GM13976 (cell line): ENCODE measurements at places on chromosomes 1 and 21.

DNA sequence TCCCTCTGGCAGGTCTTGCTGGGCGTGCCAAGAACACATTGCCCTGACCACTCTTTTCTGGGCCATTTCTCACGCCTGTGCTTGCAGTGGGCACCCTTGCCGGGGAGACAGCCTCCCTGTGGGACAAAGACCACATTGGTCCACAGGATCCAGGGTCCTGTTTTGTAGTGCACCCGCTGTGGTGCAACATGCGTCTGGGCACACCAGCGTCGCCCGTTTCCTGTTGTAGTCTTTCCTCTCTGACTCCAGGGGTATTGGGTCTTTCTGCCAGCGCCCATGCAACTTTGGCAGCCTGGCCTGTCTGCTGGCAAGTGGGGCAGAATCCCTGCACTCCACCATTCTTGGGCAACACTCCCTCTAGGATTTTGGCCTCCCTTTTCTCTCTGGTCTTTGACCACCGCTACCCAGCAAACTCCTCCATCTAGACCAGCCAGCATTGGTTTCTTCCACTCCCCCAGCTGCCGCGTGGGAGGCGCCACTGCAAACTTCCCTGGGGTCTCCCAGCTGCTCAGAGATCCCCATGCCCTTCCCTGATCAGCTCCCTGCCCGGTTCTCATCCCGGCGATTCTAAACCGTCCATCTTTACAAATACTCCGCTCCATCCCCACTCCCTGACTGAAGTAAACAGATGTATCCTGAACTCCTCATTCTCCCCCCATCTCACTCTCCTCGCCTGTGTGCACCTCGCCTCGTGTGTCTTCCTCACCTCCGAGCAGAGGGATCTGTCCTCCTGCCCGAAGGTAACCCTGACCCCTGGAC lies 1.2 kb upstream of the TPRG1L start:
- DNase-seq, result no peak

- no peak for DNase-seq
Measured at GRCh38 chr21:38140207-38140903, 116.4 kb upstream of the KCNJ15 start.

- no peak for DNase-seq
Measured at GRCh38 chr1:201970334-201971159, 11.9 kb upstream of the RNPEP start.

DNA sequence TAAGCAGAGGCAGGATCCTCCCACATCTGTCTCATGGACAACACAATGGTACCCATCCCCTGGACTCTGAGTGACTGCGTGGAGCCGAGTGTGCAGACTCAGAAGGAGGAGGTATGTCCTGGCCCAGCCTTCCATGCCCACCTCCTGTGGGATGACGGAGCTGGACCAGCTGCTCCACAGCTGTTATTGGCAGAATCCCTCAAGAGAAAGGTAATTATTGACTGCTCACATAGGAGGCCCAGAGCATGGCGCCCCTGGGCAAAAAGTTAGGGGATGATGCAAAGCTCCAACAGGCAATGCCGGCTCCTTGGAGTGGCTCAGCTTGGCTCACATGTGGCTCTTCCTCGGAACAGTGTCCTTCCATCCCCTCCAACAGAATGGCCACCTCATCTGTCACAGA lies 12.2 kb upstream of the ACTRT2 start:
- no peak for DNase-seq

DNA sequence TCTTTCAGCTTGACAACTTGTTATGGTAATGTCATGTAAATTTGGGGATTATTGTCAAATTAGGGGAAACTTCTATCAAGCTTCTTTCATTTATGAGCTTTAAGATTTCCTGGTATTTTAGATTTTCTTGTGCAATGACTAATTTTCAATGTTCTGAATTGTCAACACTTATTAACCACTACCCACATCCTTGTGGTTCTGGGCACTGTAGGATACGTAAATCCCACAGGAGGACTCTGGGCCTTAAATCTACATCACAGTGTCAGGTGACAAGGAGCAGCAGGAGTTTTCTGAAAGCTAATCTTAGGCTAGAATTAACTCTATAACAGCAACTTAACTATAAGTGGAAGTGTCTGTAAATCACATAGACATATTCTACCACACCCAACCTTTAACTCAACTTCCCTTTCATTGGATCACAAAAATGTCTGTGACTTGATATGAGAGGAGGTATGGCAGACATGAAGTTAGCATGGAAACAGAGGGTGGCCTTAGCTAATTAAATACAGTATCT lies 397.7 kb downstream of the HLX start:
- no peak for DNase-seq

- no peak for DNase-seq
Measured at GRCh38 chr1:103387898-103388297, 137.6 kb upstream of the RNPC3 start.
